ENCODE measurements at places on chromosomes 3 and 15.

DNA sequence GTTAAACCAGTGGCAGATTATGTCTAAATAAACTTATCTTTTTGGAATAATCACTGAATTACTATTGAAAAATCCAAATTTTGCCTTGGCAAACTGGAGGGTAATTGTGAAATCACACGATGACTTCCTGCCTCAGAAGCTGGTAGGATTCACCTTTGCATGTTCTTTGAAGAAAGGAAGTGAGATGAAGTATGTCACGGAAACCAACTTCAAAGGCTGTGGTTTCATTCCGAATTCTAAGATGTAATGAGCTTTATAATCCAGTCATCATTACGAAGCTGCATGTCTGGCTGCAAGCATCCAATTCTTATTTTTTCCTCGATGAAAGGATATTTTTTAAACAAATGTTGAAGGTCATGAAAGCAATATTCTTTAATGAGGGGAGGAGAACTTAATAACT lies 15.0 kb upstream of the ZBED2 start:
- DNase-seq, result no peak

DNA sequence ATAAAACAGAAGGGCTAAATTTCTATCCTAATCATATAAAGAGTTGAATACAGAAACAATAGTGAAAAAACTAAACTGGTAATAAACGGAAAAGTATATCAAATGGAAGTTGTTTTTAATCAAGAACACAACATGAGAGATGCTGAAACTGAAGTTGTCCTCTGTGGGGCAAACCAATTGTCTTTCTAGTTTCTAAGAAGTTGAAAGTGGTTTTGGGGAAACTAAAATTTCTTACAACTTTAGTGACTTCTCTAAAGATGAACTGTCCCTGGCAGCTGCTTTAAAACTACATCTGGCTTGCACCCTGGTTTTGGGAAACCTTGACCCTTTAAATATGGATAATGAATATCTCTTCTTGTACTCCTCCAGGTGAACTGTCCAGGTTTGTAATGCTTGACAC lies 155.6 kb downstream of the ADAM10 start:
- DNase-seq, result no peak

DNA sequence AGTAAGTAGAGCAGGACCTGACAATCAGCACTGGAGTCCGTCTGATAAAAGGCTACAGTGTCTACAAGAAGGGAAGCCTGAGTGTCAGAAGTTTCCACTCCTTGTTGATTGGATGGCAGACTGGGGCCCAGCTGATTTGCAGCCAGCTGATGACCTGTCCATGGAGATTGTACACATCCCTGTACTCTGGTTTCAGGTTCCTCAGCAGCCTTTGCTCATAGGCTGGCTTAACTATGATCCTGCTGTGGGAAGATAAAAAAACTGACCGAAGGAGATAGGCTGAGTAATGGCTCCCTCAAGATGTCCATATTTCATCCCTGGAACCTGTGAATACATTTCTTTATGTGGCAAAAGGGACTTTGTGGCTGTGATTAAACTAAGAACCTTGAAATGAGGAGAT lies 11.7 kb upstream of the LACTB start:
- DNase-seq, result no peak

- DNase-seq, result no peak
Observed at GRCh38 chr3:126944089-126944965, 38.6 kb upstream of the PLXNA1 start.
